Neural crest cell (in vitro differentiated cells): ENCODE measurements at places on chromosomes 13 and 19.

- no peak for DNase-seq
Observed at GRCh38 chr19:6718741-6719539, 1.5 kb downstream of the C3 start.

GRCh38 chr19:14558370-14559066, 13.3 kb downstream of the NDUFB7 start:
- DNase-seq, result no peak

- no peak for DNase-seq
Observed at GRCh38 chr13:101262306-101262705, 154.0 kb downstream of the NALCN start.

DNA sequence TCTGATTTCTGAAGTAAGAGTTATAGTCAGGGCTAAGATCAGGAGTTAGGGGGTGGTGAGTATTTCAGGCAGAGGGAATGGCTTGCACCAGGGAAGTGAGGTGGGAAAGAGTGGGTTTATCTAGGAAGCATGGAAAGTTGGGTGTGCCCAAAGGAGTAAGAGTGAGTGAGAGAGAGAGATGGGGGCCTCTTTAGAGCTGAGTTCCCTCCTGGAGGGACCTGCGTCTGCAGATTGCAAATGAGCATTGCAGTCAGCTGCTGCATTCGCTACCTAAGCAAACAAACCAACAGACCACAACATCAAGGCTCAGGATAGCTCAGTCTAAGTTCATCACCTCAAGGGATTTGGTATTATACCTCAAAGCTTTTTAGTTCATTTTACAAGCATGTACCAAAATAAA, 405.8 kb downstream of the FGF9 start:
- no peak for DNase-seq

DNA sequence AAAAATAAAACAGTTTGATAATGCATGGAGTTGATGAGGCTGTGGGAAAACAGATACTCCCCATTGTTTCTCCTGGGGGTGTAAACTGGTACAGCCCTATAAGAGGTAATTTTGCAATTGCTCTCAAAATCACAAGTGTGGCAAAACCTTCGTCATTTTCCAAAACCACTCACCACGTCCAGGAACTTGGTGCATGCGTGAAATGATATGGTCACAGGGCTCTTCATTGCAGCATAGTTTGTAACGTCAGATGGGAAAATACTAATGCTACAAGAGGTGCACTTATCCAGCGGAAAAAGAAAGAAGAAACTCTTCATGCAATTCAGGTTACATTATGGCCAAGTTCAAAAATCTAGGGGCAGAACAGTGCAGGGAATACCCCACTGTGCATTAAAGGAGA, 11.9 kb upstream of the PLAUR start:
- DNase-seq, result no peak

DNA sequence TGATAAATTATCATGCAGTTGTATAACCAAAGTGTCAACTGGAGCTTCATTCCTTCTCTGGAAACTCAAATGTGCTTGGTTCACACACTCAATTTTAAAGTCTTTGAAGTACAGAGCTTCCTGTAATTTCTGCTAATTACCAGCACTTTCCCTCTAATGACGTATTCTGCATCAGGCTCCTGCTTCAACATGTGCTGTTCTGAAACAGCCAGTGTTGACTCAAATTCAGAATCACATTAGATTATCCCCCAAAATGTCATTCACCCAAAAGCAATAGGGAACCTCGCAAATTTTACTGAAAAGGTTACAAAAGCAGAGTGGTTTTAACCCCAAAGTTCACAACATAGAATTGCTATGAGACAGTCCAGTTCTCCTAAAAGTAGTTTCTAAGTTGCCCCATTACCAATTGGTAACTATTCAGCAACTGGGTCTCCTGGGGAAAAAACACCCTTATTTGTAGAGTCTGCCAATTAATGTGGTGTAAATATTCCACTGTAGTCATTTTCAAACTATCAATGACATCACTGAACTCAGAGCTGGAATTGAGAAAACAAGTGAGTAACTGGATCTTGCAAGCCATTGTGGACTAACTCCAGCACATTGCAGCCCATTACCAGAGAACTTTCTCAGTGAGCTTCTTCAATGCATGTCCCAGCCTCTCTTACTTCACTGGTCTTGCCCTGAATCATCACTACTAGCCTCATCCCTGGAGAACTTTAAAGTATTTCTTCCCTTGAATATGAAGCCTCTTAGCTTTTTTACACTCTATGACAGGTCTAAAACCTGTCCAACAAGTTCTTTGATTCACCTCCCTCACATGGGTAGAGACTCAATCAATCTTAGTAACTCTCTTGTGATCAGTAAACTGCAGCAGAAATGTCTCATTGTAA, 955.4 kb downstream of the EFNB2 start:
- DNase-seq, result no peak

DNA sequence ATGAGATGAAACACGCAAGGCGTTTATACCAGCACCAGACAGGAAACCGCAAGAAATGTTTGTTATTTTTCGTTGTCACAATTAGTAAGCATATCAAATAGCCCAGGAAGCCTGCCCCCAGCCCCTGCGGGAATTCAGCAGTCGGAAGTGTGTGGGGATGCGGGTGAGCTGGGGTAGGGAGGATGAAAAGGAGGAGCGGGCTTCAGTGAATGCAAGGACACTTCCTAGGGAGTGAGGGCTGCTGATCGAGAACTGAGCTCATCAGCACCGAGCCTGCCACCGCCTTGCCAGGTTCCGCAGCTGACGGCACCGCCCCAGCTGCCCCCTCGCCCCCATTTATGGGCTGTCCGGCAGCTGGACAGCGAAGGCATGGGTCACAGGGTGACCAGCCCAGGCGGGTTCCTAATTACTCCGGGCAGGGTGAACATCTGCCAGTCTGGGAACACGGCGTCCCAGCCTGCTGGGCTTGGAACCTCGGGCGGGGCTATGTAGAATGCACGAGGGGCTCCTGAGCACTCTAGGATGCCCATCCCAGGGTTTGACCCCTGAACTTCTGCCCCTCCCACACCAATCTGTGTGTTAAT, 1.6 kb upstream of the BEST2 start:
- no peak for DNase-seq

DNA sequence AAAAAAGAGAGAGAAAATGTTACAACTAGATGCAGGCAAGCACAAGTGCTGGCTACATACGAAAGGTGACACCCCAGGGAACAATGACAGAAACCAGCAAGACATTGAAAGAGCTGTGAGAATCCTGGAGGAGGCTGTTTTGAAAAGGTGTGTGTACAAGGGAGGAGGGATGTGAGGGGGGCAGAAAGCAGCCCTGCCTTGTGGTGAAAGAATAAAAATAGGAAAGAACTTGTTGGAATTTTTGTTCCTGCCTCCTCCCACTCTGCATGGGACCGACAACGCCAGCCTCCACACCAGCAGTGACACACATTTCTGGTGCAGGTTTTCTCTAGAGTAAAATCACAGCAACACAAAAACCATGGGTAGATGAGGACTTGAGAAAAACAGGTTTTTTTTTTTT, 1258.6 kb downstream of the PCDH9 start:
- DNase-seq, result no peak

- no peak for DNase-seq
Observed at GRCh38 chr13:61136093-61136492, 279.6 kb downstream of the PCDH20 start.

DNA sequence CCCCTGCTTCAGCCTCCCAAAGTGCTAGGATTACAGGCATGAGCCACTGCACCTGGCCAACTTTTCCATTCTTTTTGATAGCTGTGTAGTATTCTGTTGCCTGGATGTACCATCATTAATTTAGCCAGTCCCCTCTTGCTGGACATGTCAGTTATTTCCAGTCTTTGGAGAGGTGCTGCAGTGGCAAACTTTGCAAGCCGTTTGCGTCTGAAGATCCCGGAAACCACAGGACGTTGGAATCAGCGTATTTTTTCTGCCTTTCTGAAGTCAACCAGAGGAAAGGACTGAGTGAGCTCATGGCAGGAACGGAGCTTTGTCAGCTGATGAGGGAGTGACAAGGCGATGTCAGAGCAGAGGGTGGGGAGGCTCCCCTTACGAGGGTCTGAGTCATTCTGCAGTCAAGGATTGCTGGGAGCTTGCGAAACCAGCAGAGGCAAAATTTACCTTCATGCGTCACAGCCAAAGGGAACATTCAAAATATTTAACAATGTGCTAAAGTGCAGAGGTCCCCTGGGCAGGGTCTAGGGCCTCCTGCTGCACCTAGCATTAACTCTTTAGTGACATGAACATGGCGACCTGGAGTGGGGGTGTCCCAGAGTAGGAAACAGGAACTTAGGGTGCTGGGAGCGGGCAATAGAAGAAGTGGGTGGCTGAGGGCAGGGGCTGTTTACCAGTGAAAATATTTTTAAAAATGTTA, 5.6 kb downstream of the C5AR1 start:
- DNase-seq, result no peak

GRCh38 chr19:48772503-48772953, 17.2 kb downstream of the FGF21 start:
- DNase-seq, result no peak

GRCh38 chr13:30305456-30305970, 1.8 kb downstream of the KATNAL1 start:
- no peak for DNase-seq

- no peak for DNase-seq
Observed at GRCh38 chr13:104408733-104409132, 1342.5 kb upstream of the SLC10A2 start.

GRCh38 chr13:75643693-75644092, 7.6 kb downstream of the LMO7 start:
- no peak for DNase-seq

GRCh38 chr19:1357531-1358109, 26.1 kb upstream of the NDUFS7 start:
- no peak for DNase-seq

DNA sequence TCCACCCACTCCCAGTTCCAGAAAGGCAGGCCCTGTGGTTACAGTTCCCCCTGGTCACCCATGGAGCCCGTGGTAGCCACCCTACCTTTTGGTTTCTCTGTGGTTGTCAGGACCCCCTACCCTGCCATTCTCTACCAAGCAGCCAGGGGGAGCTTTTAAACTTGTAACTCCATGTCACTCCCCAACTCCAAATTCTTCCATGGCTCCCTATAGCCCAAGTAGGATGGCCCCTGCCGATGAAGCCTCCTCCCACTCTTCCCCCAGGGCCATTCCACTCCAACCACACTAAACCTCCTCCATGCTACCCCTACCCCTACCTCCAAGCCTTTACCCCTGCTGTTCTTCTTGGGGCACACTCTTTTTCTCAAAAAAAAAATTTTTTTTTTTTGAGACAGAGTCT, 2.2 kb downstream of the S1PR2 start:
- no peak for DNase-seq

DNA sequence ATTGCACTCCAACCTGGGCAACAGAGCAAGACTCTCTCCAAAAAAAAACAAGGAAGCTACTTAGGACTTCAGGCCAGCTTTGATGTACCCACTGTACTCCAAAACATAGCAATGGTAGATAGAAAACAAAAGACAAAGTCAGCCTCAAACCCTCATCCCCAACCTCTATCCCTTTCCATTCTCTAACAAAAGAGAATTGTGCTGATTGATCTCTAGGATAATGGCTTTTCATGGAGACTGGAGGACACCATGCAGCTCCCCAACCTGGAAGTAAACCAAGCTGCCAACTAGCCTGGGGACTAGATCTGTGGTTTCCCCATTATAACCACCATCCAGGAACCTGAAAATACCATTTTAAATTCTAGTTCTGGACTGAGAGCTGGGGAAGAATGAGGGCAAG, 4.3 kb upstream of the ZDHHC20 start:
- DNase-seq, result no peak

GRCh38 chr13:64278493-64278892, 2862.8 kb upstream of the PCDH20 start:
- no peak for DNase-seq

- DNase-seq, result no peak
Observed at GRCh38 chr13:22265563-22265962, 594.7 kb downstream of the FGF9 start.

DNA sequence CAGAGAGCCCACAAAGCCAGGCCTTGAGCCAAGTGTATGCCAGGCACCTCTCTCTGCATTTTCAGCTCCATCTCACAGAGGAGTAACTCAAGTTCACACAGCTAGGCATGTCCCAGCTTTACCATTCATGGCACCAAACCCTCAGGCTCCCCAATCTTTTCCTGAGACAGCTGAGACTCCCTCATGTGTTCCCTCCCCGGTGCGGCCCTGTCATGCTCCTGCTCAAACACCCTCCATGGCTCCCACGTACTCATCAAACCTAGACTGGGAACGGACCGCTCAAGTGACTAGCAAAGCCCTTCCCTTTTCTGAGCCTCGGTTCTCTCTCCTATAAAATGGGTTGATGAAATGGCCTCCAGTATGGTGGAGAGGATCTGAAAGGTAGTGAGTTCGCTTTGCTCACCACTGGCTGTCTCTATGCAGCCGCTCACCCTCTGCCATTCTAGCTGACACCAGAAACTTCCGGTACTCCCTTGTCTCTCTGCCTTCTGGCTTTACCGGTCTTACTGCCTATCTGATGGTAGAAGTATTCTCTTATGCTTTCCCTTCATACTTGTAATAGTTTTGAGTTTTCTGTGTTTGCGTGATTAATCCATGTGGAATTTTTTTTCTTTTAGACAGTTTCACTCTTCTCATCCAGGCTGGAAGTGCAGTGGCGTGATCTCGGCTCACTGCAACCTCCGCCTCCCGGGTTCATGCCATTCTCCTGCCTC, 7.8 kb upstream of the SLC44A2 start:
- DNase-seq, result no peak

DNA sequence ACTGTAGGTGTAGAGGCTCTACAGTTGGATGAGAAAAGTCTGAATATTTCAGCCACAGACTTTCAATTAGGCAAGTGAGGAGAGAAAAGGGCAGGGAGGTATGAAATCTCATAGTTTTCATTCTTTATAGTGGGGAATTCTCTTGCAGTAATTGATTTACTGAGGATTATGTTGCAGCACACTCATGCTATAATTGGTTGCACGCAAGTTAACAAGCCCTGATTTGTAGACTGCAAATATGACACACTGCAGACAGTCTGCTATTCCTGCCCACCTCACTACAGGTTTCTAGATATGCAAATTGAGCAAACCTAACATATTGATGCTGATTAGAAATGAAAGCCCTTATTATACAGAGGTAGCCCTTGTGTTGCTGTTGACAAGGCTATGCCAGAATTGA, 139.4 kb downstream of the LHFPL6 start:
- no peak for DNase-seq

DNA sequence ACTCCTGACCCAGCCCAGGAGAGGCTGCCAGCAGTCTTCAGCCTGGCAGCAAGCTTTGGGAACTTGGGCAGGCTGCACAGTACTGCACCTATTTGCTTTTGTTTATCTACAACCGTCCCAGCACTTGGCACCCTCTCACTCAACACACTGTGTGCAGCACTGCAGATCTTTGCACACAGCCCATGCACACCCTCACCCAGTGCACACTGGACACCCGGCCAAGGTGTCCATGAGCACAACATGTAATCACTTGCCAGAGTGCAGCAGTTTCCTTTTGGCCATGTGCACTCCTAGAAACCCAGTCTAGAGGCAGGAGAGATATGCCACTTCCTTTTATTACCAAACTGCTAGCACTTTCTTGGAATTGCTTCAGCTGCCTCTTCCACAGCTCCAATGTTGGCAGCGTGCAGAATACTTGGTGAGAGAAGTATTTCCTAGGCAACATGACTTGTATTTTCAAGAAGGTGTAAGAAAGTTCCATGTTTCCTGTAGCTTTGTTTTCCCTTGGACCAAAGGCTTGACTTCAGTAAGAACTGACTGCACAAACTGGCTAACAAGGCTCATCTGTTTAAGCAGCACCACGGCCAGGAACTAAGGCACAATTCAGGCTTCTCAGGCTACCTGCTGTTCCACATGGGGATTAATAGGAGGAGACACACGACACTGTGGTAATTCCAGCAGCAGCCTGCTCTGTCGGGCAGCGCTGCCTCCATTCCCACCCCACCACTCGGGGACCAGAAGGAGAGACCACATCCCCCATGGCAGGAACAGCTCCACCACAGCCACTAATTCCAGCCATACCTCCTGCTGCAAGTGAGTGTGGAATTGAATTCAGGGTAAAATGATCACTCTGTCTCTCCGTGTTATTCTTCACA, 15.3 kb downstream of the ATP7B start:
- no peak for DNase-seq
